Fibroblast of skin of right biceps (primary cell): ENCODE measurements at places on chromosomes 1 and 21.

GRCh38 chr1:244963231-244963826 lies 99.0 kb upstream of the HNRNPU start:
- DNase-seq: no peak

DNA sequence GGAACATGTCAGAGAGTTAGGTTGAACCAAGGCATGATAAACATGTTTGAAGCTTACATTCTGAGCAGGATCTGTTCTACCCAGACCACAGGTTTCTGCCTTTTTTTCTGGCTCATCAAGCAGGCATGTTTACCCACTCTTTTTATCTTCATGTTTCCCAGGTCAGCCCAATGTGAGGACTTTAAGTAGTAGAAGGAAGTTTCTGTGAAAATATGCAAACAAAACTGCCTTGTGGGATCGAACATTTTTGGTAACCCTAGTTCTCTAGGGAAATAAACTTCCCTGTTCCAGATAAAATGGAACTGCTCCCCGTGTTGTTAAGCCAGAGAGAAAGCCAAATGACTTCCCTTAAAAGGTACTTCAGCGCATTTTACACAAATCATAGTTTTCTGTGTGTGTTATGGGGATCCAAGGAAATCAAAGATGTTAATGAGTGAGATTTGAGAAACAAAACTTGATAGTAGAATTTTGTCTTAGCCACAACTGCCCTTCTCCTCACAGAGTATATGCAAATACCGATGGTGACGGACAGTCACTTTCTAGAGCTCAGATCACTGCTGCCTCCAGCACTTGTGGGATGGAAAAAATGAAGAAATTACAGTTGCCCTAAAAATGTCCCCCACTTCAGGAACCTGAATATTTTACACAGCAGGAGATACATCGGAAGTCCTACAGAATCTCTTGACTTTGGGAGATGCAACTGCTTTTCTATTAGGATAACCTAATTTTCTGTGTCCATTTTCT lies 765 bp upstream of the HIPK1 start:
- DNase-seq: peak; percentile 11

DNA sequence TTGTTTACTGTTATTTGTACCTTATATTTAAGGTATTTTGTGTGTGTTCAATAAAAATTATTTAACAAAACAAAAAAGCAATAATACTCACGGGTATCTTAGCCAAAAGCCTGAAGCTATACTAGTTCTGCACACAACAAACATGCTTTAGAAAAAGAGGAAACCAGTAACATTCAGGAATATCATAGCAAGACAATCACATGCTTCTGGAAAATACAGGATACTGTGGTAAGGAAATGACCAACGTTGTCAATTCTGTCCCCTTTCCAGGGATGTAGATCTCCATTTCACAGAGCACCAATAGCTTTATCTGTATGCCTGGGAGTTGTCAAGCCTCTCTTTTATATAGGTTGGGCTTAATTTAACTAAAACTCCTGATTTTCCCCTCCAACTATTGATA lies 288.4 kb downstream of the SMYD3 start:
- no peak for DNase-seq

- peak; percentile 97 for DNase-seq
Measured at GRCh38 chr1:94045465-94046056, 75.4 kb downstream of the ABCA4 start.

GRCh38 chr1:78222960-78223358 lies 177.2 kb downstream of the GIPC2 start:
- no peak for DNase-seq

DNA sequence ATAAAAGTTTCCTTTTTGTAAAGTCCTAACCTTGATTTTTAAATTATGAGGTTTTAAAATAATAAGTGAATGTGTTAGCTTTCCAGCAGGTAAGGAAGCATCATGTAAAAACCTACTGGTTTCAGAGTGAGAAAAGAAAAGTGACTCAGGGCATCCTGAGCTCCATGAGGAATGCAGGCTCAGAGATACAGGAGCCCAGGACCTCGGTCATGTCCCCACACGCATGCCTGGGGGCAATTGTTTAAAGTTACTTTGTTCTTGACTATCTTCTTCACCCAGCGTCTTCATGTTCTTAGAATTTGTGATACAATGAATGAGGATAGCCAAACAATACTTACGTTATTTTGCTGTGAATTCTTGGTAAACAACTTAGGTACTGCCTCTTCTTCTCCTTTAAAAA lies 117.4 kb upstream of the PLPPR5 start:
- no peak for DNase-seq

DNA sequence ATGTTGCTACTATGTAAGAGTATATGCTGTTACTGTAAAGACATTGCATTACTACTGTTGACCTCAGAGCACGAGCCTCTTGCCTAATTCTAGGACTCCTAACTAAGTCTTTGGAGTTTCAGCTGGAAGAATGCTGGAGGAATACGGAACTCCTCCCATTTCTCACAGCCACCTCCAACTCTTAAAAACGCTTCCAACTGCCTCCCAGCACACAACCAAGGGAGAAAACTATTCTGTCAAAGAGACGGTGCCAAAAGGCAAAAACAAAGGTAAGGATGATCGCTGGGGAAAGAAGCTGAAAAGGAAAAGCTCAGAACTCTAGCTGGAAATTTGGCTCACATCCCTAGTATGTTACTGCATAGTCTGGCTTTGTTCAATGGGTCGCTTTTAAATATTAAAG lies at the start of gene FMO2:
Gene FMO2 (plus strand): TSS at position 210 of the 400 bp plus-strand sequence. CDS start 414 bp downstream, outside the sequence.
- DNase-seq: no peak

DNA sequence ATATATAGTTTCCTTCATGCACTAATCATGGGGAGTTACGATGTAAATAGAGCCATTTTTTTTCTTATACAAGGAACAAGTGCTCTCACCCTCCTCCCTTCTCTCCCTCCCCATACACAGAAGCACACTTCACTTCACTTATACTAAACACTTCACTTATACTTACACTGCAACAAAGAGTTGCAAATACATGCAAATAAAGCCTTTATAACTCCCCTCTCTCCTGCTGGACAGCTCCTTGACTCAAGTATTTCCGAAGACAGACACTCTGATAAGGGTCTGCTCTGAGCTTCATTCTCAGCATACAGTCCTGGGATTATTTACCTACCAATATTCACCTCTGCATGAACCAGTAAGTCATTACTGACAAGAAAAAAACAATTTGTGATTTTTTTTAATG lies 35.6 kb upstream of the ERG start:
- peak; percentile 14 for DNase-seq

- DNase-seq: no peak
Measured at GRCh38 chr21:24428591-24429199, 1178.6 kb downstream of the MRPL39 start.
